Chondrocyte (in vitro differentiated cells): ENCODE measurements at places on chromosomes 5 and 9. TPM values are rescaled to one million over a fixed set of nuclear protein-coding genes. Genes with fewer than 3 reads are reported as not detected.

DNA sequence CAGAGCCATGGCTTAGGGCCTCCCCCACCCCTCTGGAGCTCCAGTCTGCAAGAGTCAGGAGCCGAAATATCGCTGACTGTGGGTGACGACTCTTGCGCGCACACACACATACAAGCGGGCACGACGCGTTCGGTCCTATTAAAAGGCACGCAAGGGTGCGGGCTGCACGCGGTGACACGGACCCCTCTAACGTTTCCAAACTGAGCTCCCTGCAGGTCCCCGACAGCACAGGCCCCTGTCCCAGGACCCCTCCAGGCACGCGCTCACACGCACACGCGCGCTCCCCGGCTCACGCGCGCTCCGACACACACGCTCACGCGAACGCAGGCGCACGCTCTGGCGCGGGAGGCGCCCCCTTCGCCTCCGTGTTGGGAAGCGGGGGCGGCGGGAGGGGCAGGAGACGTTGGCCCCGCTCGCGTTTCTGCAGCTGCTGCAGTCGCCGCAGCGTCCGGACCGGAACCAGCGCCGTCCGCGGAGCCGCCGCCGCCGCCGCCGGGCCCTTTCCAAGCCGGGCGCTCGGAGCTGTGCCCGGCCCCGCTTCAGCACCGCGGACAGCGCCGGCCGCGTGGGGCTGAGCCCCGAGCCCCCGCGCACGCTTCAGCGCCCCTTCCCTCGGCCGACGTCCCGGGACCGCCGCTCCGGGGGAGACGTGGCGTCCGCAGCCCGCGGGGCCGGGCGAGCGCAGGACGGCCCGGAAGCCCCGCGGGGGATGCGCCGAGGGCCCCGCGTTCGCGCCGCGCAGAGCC is at the start of gene GRIN1:
GRIN1 (plus strand) TSS at position 433 of the 746 bp plus-strand sequence. CDS start 333 bp downstream, outside the sequence.
- DNase-seq: peak; percentile 77
- H3K36me3 ChIP-seq: no peaks in the 10 kb centered on the region
- H3K27me3 ChIP-seq: peaks cover 41% of the 10 kb centered on the region
- H3K4me3 ChIP-seq: no peak within 1 kb of the TSS
- no peaks in the 10 kb centered on the region for H3K4me1 ChIP-seq

DNA sequence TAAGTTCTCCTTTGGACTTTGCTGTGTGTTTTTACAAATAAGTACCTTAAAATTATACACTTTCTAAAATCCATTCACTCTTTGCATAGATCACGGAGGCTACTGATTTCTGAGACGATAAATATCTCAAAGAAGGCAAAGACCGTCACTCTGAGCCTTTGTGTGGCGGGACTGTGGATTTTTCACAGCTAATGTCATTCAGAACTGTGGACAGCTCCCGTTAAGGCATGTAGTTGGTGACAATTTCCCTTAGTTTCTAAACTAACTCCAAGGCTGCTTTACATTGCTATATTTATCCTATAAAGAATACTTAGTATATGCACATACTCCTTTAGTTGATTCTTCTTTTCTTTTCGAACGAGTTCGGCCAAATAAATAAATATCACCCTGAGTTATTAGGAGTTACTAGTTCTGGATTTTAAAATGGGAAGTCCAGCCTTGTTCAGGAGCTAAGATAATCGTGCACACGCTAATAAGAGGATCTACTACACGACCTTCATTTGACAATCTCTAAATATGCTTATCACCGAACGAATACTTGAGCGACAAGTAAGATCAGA is 1.8 kb downstream of the HCN1 start:
- DNase-seq: no peak
- H3K4me1 ChIP-seq: peaks cover 7% of the 10 kb centered on the region

DNA sequence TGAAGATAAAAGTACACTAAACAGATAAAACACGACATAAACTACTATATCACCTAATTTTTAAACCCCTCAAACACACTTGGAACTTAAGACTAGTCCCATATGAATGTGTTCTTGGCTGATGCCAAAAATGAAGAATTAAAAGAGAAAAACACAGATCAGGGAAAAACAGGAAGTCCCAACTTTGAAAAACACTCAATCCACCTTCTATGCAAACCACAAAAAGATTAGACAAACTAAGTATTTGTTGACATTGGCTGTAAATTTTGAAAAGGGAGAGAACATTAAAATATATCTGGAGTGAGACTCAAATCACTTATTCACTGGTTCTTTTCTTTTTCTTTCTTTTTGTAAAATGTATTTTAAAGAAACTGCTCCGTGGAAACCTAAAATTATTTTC is 81.4 kb downstream of the ANKH start:
- H3K4me3 ChIP-seq: no peak overlapping the region
- H3K27ac ChIP-seq: peak overlapping the region; percentile 60
- H3K27me3 ChIP-seq: no peaks in the 10 kb centered on the region
- DNase-seq: no peak
- H3K4me1 ChIP-seq: peaks cover 19% of the 10 kb centered on the region

Gene RLN2
- total RNA-seq: not detected in 3 replicates

Gene CCNO
- total RNA-seq: 1.7 to 2.0 TPM in 2 of 3 replicates, not detected in the other

DNA sequence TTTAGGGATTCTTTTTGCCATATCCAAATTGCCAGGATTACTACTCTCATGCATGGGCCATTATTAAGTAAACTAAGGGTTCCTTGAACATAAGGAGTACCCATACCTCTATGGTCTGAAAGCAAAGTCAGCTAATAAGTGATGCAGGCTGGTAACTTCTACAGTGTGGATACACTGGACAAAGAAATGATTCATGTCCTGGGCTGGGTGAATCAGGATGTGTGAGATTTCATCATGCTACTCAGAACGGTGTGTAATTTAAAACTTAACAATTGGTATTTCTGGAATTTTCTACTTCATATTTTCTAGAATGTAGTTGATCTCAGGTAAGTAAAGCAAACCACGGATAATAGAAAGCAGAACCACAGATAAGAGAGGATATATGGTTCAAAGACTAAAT is 428.8 kb downstream of the CHSY3 start:
- H3K27me3 ChIP-seq: no peaks in the 10 kb centered on the region
- no peak overlapping the region for H3K4me3 ChIP-seq
- H3K4me1 ChIP-seq: peaks cover 24% of the 10 kb centered on the region

- H3K4me1 ChIP-seq: no peaks in the 10 kb centered on the region
- no peaks in the 10 kb centered on the region for H3K27me3 ChIP-seq
- no peak overlapping the region for H3K27ac ChIP-seq
- DNase-seq: no peak
Observed at GRCh38 chr5:123732257-123732656, 220.3 kb downstream of the CSNK1G3 start.

DNA sequence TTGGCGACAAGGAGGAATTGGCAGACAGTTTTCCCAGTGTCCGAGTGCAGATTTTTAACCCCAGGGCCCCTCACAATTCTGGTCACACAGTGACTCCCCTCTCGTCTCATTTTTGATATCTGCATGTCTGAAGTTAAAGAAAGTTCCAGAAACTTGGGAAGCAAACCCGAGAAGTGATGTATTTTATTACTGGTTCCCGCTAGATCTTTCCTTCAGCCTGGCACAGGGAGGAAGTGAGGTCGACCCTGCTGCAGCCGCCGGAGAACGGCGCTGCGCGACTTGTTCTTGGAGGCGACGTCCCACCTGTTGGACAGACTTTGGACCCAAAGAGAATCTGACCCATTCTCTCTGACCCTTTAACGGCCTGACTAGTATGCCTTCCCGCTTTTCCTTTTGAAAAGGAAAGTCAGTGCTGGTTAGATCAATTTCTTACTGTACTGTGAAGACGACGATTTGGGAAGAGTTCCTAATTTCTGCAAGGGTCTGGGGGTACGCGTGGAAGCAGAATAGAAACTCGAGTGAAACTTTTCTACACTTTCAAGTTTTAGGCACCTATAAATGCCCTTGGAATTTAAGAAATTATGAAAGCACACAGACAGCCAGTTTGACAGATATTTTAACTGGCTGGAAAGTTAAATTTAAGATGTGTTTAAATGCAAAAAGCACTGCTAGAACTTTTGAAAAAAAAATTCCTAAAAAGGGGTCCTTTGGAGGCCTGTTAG is 744 bp downstream of the OTULIN start:
- no peak for DNase-seq
- H3K4me3 ChIP-seq: peak overlapping the region; percentile 86
- H3K4me1 ChIP-seq: peaks cover 56% of the 10 kb centered on the region
- no peaks in the 10 kb centered on the region for H3K27me3 ChIP-seq

GRCh38 chr5:180207593-180207992 is 1.4 kb downstream of the RASGEF1C start:
- DNase-seq: no peak
- peaks cover 8% of the 10 kb centered on the region for H3K27me3 ChIP-seq
- H3K4me1 ChIP-seq: peaks cover 10% of the 10 kb centered on the region
- H3K27ac ChIP-seq: no peak overlapping the region

- no peaks in the 10 kb centered on the region for H3K36me3 ChIP-seq
- no peak for DNase-seq
- peaks cover 28% of the 10 kb centered on the region for H3K27me3 ChIP-seq
Observed at GRCh38 chr9:117815948-117816347, 111.7 kb downstream of the TLR4 start.

DNA sequence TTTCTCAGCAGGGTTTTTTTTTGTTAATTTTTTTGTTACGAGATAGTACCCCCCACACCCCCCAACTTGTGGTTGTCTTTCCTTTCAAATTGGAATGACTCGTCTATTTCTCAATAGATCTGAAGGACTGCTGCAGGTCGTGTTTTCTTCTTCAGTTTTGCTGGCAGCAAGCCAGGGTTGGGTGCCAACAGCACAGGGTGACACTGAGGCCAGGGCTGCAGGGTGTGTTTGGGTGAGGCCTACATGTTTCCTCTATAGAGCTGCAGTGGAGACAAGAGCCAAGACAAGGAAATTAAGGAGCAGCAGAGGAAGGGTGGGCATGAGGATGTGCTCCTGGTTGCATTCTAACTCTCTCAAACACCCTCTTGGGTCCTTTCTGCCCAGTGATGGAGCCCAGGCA is 52.2 kb downstream of the NXNL2 start:
- peaks cover 22% of the 10 kb centered on the region for H3K4me1 ChIP-seq
- H3K27ac ChIP-seq: no peak overlapping the region
- H3K27me3 ChIP-seq: no peaks in the 10 kb centered on the region
- H3K4me3 ChIP-seq: no peak overlapping the region
- DNase-seq: no peak

DNA sequence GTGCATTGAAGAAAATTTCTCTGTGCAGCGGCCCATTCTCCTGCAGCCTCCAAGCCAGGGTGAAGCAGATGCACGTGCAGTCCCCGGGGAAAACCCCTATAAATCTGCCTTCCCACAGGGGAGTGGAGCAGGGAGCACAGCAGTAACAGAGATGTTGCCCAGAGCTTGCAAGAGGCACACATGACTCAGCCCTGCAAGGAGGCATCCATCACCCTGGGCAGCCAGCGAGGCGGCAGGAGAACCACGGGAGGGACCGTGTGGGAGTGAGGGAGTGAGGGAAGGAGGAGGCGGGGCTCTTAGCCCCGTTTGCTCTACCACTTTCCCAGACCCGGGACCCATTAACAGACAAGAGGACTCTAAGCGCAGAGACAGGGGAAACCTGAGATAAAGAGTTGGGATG is 96.2 kb upstream of the ARAP3 start:
- H3K27ac ChIP-seq: peak overlapping the region; percentile 89
- H3K36me3 ChIP-seq: no peaks in the 10 kb centered on the region
- no peak overlapping the region for H3K4me3 ChIP-seq
- H3K4me1 ChIP-seq: peaks cover 26% of the 10 kb centered on the region
- no peak for DNase-seq

Gene DMAC1
- 33.3 to 53.0 TPM (median 40.7 TPM) in 3 replicates for total RNA-seq

DNA sequence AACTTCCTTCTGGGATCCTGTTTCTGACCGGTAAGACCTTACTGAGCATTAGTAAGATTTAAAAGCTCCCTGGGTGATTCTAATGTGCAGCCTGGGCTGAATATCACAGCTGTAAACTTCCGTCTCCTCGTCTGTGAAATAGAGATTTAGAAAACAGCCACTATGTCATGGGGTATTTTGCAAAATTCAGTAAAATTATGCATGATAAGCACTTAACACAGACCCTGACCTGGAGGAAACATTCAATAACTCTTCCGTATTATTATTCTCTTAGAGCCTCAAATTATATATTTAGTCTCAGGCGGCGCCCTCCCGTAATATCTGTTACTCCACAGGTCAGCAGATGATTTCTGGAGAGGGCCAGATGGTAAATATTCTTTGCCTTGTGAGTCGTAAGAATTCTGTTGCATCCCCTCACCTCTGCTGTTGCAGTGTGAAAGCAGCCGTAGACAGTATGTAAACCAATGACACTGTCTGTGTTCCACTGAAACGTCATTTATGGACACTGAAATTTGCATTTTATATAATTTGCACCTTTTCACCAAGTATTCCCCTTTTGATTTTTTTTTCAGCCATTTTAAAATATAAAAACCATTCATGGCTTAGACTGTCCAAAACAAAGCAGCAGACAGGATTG is 39.2 kb upstream of the RARS1 start:
- no peak overlapping the region for H3K4me3 ChIP-seq
- no peaks in the 10 kb centered on the region for H3K27me3 ChIP-seq
- peaks cover 2% of the 10 kb centered on the region for H3K4me1 ChIP-seq
- no peak overlapping the region for H3K27ac ChIP-seq
- DNase-seq: no peak
- peaks cover 2% of the 10 kb centered on the region for H3K36me3 ChIP-seq

Gene PRSS3
- not detected in 3 replicates for total RNA-seq

DNA sequence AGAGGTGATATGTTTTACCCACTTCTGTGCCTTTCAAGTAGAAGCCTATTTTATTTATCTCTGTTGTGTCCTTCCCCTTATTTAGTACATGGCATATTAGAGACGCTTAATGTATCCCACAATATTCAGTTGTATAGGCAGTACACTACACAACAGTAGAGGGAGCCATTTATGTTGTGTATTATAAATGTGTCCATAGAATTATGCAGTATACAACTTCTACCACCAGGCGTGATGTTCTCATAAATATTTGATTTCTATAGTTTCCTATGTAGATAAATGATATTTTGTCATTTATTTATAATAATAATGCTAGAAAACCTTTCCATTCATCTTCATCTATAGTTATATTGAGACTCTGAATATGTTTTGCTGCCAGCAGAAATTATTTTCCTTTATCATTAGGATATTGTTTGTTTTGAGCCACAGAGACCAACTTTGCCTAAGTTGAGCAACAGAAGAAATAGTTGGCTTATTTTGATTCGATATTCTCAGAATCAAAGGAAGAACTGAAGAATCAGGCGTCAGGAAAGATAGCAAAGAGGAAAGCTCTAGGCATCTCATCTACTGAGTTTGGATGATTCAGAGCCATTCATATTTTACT is 81.7 kb downstream of the ADAMTS19 start:
- H3K4me3 ChIP-seq: no peak overlapping the region
- no peaks in the 10 kb centered on the region for H3K27me3 ChIP-seq
- no peaks in the 10 kb centered on the region for H3K36me3 ChIP-seq
- DNase-seq: no peak

GRCh38 chr9:3648266-3648665 is 122.5 kb upstream of the RFX3 start:
- H3K27ac ChIP-seq: no peak overlapping the region
- H3K27me3 ChIP-seq: no peaks in the 10 kb centered on the region
- H3K4me3 ChIP-seq: no peak overlapping the region
- no peak for DNase-seq
- H3K4me1 ChIP-seq: no peaks in the 10 kb centered on the region

GRCh38 chr5:95969651-95970358 is 8.2 kb upstream of the ELL2 start:
- H3K36me3 ChIP-seq: no peaks in the 10 kb centered on the region
- H3K27ac ChIP-seq: no peak overlapping the region
- no peak for DNase-seq
- H3K4me3 ChIP-seq: no peak overlapping the region
- peaks cover 13% of the 10 kb centered on the region for H3K4me1 ChIP-seq
